Activated CD4-positive, alpha-beta T cell treated with anti-CD3 and anti-CD28 coated beads, Interleukin-2, amount 10 ng/mL, durations not matched to agents 24 days and 14 days (primary cell): ENCODE measurements at places on chromosomes 1 and 21.
A peak's percentile ranks its signal among the peaks of the same experiment; 100 is the strongest.

- no peak for DNase-seq
Observed at GRCh38 chr1:76782809-76783208, 84.5 kb upstream of the ST6GALNAC5 start.

DNA sequence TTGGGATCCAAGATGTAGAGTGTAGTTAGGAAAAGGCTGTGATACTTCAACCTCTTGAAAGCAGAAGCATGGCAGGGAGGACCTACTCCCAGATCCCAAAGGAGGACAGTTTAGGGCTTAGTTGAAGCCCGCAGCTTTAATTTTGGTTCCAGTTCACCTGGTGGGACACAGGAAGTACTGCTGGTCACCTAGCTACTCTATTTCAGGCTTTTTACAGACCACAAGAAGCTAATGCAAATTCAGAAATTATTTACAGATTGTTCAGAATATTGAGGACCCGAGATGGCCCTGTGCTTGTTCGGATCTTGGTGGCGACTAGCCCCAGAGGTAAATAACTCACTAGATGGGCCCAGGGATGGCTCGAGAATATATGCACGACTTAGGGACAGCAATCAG, 6.4 kb upstream of the SMCP start:
- peak; percentile 18 for DNase-seq

DNA sequence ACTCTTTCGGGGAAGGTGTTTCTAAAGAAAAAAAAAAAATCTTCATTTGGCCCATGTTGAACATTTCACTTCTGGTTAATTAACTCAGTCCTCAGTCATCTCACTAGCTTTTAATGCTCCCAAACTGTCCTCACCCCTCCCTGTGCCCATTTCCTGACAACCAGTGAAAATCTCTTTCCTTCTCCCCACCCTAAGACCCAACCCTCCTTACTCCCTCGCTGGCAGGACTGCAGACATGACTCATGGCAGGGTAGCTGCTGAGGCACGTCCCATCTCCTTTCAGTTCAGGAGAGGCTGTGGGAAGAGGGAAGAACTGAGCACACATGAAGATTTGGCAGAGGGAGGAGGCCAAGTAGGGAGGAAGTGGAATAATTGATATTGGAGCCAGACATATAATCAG, 12.6 kb downstream of the PKP1 start:
- DNase-seq: no peak

- no peak for DNase-seq
Observed at GRCh38 chr21:26168371-26168770, 2.2 kb downstream of the APP start.

DNA sequence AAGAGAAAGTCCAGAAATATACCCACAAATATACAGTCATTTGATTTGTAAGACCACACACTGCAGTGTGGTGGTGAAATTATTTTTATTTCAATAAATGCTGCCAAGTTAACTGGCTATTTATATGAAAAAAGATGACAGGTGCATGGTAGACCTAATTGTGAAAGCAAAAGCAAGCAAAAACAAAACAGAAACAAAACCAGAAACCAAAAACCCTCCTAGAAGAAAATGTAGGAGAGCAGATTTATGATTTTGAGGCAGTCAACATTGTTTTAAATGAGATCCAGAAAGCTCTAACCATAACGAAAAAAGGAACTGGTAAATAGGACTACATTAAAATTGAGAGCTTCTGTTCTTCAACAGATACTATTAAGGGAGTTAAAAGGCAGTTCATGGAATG, 303.6 kb downstream of the PRDM2 start:
- DNase-seq: no peak

DNA sequence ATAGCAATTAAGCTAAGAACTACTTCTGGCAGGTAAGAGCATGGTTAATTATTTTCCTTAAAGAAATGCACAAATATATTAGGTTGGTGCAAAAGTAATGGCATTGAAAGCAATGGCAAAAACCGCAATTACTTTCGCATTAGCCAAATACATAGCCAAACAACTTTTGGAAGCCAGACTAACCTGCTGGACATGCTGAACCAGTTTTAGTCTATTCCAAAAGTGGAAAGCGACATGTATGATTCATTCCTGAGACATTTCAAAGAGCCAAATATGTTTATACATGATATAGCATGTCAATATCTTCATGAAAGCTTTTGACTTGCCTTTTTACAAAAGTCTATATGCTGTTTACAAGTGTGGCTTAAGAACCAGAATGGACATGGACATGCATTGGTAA, 23.4 kb upstream of the DR1 start:
- no peak for DNase-seq

DNA sequence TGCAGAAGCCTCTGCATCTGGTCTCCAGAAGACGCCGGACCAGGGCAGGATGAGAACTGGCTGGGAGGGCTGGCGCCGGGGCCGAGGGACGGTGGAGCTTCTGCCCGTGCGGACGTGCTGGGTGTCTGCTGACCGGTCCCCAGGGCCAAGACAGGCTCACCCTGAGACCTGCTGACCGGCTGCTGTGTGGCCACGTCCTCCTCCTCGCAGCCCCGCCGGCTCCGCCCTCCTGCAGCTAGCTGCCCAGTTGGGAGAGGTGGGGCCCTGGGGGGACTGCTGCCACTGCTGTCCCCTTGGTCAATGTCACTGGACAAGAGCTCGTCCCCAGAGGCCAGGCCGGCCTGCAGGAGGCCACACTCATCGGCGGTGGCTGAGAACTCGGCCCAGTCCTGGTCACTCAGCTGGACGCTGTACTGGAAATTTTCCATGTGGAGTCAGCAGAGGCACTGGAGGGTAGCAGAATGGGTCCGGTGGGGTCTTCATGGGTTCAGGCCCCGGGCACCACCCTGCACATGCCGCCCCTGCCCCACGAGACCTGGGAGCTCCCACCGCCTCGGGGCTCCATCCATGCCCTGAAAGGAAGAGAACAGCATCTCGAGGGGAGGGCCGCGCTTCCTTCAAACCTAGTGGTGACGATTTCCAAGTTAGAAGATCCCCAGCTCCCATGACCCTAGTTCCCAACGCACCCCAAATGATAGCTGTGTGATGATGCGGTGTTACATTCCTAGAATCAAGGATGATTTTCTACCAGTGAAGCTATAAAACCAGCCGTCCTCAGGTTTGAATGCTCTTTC, 1.1 kb downstream of the PERM1 start:
- no peak for DNase-seq

DNA sequence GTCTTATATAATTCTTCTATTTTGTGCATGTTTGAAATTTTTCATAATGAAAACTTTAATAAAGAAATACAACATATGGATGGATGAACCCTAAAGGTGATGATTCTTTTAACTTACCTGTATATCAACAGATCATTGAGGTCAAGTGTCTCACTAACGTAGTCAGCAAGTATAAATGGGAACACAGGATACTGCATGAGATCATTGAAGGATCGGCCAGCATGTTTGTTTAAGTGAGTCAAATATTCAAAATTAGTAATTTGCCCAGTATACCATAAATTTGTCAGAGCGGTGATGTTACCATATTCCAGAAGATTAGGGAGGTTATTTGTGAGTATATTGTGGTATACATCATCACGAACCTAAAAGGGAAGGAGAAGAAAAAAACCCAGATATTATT, 71.0 kb upstream of the GNG4 start:
- no peak for DNase-seq
